Ascending aorta (tissue), 2 donors: ENCODE measurements at places on chromosomes 2 and 18. TPM values are rescaled to one million over a fixed set of nuclear protein-coding genes. Genes with fewer than 3 reads are reported as not detected.

- no peak for DNase-seq
Measured at GRCh38 chr2:62038975-62039771, 133.7 kb downstream of the COMMD1 start.

MYO5B gene
- total RNA-seq: 0.21 TPM

FBLN7 gene
- 0.43 TPM for total RNA-seq

CCDC138 gene
- 0.75 TPM for total RNA-seq

UGT1A8 gene
- not detected for total RNA-seq

MFF gene
- total RNA-seq: 65.9 TPM

B4GALT6 gene
- total RNA-seq: 0.32 TPM

- DNase-seq: no peak
Measured at GRCh38 chr2:136798766-136799165, 33.4 kb downstream of the THSD7B start.

DNA sequence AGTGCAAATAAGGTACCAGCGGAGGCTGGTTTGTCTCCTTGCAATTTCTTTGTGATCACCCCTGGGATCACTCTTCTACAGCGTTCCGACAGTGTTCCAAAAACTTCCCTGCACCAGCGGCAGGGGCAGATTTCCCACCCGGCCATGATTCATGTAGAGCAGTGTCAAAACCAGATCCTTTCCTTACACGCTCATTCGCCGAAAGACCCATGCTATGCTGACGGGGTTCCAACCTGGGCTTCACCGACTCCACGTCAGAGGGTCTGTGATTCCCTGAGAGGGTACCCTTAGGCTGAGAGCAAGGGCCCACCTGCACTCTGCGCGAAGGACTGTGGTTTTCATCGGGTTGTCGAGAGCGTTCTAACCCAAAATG is 423 bp upstream of the TTC27 start:
- peak; percentile 78 for DNase-seq

GRCh38 chr2:151299920-151300539 is 10.6 kb upstream of the NMI start:
- no peak for DNase-seq

DNA sequence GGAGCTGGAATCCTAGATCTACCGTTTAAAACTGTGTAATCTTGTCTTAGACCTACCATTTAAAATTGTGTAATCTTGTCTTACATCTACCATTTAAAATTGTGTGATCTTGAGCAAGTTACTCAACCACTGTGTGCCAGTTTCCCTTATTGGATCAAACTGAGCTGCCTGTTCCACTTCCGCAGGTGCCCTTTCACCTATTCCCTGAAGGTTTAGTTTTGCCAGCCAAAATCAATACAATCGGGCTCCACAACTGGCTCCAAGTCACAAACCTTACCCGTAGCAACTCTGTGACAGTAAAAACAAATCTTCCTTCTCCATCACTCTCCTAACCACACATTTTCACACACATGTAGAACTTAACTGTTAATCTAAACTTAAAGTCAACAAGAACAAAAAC is 20.1 kb downstream of the DOCK10 start:
- DNase-seq: no peak

CDH2 gene
- total RNA-seq: 22.8 TPM
